Right forelimb (tissue), 1 donor: ENCODE measurements at places on chromosomes 7 and 10.
A peak's percentile ranks its signal among the peaks of the same experiment; 100 is the strongest.

DNA sequence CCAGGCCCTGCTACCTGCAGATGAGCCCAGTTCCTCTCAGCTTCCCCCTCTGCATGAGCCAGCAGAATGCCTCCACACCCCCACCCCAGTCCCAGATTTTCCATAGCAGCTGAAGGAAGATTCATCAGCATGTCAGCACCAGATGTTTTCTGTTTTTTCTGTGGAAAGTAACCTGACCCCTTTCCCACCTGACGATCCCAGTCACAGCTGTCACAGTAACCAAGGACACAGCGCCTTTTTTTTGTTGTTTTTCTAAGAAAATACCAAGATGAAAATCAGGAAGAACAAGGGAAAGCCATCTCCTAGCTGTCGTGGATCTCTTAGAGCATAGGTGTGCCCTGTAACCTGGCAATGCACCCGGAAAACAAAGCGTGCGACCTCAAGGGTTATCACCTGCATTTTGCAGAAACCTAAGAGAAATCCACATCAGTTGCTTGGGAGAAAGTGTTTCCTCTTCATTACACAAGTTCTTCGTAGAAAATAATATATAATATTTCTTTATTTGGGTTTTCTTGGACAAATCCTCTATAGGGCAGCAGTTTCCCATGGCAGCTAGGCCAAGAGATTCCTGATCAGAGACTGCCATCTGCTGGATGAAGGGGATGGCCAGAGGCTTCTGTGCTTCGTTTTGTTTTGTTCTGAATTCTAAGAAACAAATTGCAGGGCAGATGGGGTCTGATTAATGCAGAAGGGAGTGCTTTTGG, 401.9 kb downstream of the TNS3 start:
- peak; percentile 85 for DNase-seq

DNA sequence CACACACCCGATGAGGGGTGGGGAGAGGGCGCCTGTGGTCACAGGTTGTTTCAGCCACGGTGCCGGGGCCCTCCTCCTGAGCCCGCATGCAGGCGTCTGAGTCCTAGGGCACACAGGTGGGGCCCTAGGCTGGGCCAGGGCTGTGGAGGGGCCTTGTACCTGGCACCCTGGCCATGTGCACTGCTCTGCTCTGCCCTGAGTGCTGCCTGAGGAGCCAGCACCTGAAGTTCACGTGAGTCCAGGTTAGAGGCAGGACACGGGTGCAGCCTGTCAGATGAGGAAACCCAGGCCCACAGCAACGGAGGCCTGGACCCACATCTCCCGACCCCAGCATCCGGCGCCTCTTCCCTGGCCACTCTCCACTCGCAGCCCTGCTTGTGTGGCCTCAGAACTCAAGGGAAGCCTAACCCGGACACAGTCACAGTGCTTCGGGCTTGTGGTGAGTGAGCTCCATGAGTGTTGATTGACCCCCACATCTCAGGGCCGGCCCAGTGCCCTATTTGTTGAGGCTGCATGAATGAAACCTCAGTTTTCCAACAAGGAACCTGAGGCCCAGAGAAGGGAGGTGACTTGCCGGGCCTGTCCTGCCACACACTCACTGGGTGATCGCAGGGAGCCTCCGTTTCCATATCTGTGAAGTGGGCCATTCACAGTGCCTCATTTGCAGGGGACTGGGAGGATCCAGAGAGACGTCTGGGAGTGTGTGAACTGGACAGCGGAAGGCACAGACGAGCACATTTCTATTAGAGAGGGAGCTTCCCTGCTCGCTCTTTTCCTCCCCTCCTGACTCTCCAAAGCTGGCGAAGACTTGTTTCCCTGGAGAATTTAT, 39.6 kb downstream of the PPIF start:
- DNase-seq, result peak; percentile 32

- no peak for DNase-seq
These were observed 12.2 kb downstream of the FOXP2 start for GRCh38 chr7:114426824-114427223.

GRCh38 chr7:2585446-2585845, 26.7 kb downstream of the IQCE start:
- DNase-seq, result no peak

DNA sequence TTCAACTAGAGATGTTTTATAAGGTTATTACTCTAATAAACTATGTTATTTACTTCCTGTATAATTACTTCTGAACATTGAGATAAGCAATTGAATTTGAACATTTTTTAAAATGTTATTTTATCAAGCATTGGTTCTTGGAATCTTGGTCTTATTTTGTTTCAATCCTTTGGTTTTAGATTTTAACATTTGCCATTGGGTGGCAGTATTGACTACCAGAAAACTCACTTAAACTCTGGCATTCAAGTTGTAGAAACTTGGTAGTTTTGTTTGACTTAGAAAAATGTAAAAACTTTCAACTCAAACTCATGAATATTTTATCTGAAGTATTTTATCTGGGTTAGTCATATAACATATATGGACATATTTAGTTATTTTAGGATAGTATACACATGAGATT, 48.1 kb downstream of the ATRNL1 start:
- no peak for DNase-seq

GRCh38 chr10:109963439-109963838, 40.1 kb upstream of the XPNPEP1 start:
- DNase-seq, result no peak

- DNase-seq, result no peak
These were observed 237.1 kb downstream of the SUGCT start for GRCh38 chr7:40371806-40372440.

DNA sequence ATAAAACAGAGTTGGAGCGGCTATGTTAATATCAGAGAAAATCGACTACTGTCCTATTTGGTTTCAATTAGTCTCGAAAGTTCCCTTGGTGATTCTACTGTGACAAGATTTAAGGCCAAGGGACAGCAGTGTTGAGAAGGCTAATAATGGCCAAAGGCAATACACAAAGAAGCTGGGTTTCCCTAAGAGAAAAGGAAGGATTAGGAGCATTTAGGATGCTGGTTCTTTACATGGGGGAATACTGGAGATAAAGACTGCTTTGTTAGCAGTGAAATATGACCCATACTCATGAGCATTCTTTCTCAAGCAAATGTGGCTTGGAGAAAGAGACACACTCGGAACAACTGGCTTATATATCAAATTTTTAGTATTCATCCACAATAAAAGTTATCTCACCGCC, 32.2 kb downstream of the IQUB start:
- no peak for DNase-seq

- peak; percentile 83 for DNase-seq
These were observed 35.4 kb downstream of the TRIL start for GRCh38 chr7:28922624-28923331.

DNA sequence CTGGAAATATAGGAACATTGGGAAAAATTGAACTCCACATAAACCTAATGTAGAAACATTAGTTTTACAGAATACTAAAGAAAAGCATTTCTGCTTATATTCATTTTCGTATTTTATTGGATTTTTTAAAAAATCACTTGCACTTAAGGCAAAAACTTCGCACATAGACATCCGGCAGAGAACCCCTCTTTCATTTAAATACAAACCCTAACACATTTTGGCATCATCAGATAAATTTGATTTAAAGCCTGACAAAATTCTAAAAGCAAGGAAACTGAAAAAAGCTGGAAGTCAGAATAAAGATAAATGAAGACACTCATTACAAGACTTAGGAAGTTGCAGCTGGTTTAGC, 396 bp upstream of the EXOC4 start:
- DNase-seq, result no peak

DNA sequence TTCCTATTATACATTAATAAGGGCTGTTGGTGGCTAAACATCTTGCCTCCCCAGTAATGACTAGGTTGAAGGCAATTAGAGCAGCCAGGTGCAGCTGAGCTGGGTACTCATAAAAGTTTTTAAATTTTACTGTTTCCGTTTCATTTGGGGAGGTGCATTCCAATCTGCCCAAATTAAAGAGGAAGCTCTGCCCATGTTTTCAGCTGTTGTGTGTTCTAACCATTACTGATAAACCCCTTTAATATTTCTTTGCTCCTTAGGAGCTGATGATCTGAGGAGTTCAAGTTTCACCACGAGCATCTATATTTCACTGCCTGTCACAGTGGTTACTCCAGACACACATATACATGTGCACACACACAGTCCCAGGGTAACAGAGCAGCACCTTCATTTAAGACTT, 94.4 kb downstream of the JAZF1 start:
- DNase-seq, result no peak

- no peak for DNase-seq
These were observed 11.0 kb downstream of the SVIL start for GRCh38 chr10:29623797-29624196.
